T-cell (primary cell): ENCODE measurements at places on chromosomes 13 and 19. TPM values are rescaled to one million over a fixed set of nuclear protein-coding genes. Genes with fewer than 3 reads are reported as not detected.

- H3K27me3 ChIP-seq, result no peaks in the 10 kb centered on the region
- no peaks in the 10 kb centered on the region for H3K4me1 ChIP-seq
- no peak overlapping the region for H3K27ac ChIP-seq
- H3K36me3 ChIP-seq, result no peaks in the 10 kb centered on the region
- no peak for DNase-seq
These were observed 23.3 kb downstream of the SERP2 start for GRCh38 chr13:44396701-44397580.

DNA sequence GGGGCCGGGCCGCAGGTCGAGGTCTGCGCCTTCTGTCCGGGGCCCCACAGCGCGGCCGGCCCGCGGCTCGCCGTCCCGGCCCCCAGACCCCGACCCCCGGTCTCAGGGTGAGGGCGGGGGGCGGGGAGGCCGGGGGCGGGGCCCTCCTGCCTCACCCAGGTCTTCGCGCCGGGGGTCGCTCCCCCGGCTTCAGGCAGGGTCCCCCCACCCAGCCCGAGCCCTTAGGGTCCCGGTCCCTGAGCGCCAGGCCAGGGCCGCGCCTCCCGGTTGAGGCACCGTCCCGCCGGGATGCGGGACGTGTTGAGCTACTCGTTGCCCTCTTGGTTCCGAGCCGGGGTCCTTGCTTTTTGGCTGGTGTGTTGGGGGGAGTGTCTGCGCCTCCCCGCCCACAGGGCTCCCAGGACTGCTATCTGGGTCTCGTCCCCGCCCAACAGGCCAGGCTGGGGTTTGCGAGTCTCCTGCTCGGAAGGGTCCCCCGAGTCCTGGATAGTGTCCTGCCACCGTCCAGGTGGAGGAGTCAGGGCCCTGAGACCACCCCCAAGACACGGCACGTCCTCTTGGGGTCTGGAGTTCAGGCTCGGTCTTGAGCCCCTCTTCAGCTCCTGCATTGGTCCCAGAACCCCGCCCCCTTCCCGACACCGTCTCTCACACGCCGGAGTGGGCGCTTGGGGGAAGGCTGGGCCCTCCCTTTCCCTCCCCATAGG is 452 bp downstream of the PIAS4 start:
- H3K36me3 ChIP-seq, result peaks cover 10% of the 10 kb centered on the region
- DNase-seq, result peak; percentile 22
- no peak overlapping the region for H3K27ac ChIP-seq
- H3K4me1 ChIP-seq, result peaks cover 49% of the 10 kb centered on the region
- H3K27me3 ChIP-seq, result no peaks in the 10 kb centered on the region
- H3K4me3 ChIP-seq, result peak overlapping the region; percentile 60

DNA sequence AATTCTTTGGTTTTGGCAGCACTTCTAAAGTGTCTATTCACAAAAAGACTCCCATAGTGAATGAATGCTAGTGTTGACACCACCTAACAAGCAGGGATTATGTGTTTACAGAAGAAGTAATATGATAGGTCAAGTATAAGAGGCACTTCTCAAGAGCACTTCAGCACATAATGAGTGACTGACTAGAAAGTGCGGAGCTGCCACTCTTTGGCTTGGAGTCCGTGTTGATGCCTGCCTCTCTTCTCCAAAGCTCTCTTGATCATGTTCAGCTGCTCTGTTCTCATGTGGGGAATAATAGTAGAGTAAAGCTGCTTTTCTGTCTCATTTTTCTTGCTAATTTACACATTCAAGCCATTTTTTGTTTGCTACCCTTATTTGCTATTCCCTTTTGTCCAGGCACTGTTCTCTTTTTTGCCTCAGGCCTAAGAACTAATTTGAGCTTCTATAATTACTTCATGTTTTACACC is 22.7 kb upstream of the MAB21L1 start:
- no peaks in the 10 kb centered on the region for H3K36me3 ChIP-seq
- H3K27me3 ChIP-seq, result no peaks in the 10 kb centered on the region
- no peaks in the 10 kb centered on the region for H3K4me1 ChIP-seq
- no peak for DNase-seq

GRCh38 chr13:108104736-108105135 is 110.6 kb downstream of the LIG4 start:
- DNase-seq, result no peak
- no peaks in the 10 kb centered on the region for H3K4me1 ChIP-seq
- no peaks in the 10 kb centered on the region for H3K36me3 ChIP-seq
- H3K27ac ChIP-seq, result no peak overlapping the region

GRCh38 chr13:106507560-106508274 is 27.7 kb downstream of the EFNB2 start:
- no peak for DNase-seq
- no peak overlapping the region for H3K27ac ChIP-seq
- H3K4me3 ChIP-seq, result no peak overlapping the region
- H3K4me1 ChIP-seq, result no peaks in the 10 kb centered on the region

DNA sequence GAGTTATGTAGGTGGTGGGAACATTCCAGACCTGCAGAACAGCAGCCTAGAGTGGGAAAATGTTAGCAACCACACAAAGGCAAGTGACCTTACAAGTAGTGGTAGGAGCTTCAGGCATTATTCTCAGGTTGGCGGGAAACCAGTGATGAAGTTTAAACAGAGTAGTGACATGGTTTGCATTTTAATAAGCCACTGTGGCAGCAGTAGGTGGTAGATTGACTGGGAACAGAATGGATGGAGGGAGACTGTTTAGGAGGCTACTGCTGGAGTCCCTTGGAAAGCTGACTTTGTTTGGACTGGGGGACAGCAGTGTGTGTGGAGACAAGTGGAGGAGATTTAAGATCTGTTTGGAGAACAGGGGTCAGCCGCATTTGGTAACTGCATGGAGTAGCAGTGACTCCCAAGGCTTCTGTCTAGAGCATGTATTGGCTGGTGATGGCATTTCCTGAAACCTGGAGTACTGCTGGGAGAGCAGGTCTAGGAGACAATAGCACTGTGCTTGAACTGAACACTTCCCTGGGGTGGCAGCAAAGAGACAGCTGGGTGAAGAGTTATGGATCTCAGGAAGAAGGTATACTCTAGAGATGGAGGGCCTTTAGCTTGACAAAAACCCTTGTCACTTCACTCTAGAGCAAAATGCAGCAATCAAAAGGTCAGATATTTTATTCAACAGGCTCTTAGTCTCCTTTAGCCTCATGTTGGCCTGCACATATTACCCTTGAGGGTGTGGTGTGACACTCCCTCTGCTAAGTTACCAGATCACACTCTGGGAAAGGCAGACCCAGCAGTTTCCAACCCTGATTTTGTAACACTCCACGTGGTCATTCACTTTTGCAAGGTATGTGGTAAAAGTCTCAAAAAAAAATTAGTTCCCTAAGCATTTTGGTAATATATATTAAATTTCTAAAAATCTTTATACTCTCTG is 70.3 kb downstream of the DHRS12 start:
- H3K27me3 ChIP-seq, result no peaks in the 10 kb centered on the region
- H3K4me3 ChIP-seq, result no peak overlapping the region
- H3K27ac ChIP-seq, result no peak overlapping the region
- H3K4me1 ChIP-seq, result peaks cover 15% of the 10 kb centered on the region

GRCh38 chr13:25973576-25973975 is 78.2 kb downstream of the SHISA2 start:
- H3K36me3 ChIP-seq, result no peaks in the 10 kb centered on the region
- no peak overlapping the region for H3K4me3 ChIP-seq
- no peak for DNase-seq
- H3K4me1 ChIP-seq, result peaks cover 37% of the 10 kb centered on the region
- H3K27ac ChIP-seq, result peak overlapping the region; percentile 58
- peaks cover 3% of the 10 kb centered on the region for H3K27me3 ChIP-seq

- no peak for DNase-seq
- no peaks in the 10 kb centered on the region for H3K36me3 ChIP-seq
- no peaks in the 10 kb centered on the region for H3K4me1 ChIP-seq
These were observed 51.5 kb downstream of the SOX21 start for GRCh38 chr13:94660695-94661326.

- H3K4me1 ChIP-seq, result no peaks in the 10 kb centered on the region
- no peaks in the 10 kb centered on the region for H3K27me3 ChIP-seq
- H3K27ac ChIP-seq, result no peak overlapping the region
- H3K36me3 ChIP-seq, result no peaks in the 10 kb centered on the region
These were observed 618.4 kb upstream of the SLITRK5 start for GRCh38 chr13:87052731-87053130.

GRCh38 chr19:19871932-19872331 is 6.2 kb downstream of the ZNF253 start:
- no peak for DNase-seq
- H3K27me3 ChIP-seq, result no peaks in the 10 kb centered on the region
- no peak overlapping the region for H3K4me3 ChIP-seq
- no peak overlapping the region for H3K27ac ChIP-seq
- no peaks in the 10 kb centered on the region for H3K36me3 ChIP-seq

DNA sequence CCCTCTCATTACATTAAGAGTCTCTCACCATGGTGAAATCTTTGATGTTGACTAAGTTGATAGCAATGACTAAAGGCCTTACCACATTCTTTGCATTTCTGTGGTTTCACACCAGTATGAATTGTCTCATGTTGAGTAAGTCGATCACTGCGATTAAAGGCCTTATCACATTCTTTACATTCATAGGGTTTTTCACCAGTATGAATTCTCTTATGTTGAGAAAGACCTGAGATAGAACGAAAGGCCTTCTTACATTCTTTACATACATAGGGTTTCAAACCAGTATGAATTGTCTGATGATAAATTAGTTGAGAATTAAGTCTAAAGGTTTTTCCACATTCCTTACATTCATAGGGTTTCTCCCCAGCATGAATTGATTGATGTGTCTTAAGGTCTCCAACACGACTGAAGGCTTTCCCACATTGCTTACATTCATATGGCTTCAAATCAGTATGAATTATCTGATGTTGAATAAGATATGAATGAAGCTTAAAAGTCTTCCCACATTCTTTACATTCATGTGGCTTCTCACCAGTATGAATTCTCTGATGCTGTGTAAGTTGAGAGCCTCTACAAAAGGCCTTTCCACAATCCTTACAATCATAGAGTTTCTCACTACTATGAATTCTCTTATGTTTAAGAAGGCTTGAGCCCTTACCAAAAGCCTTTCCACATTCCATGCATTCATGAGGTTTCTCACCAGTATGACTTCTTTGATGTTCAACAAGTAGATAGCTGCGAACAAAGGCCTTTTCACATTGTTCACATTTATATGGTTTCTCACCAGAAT is 45.6 kb downstream of the ZNF283 start:
- DNase-seq, result no peak
- peaks cover 3% of the 10 kb centered on the region for H3K27me3 ChIP-seq
- H3K4me1 ChIP-seq, result no peaks in the 10 kb centered on the region
- no peak overlapping the region for H3K27ac ChIP-seq

DNA sequence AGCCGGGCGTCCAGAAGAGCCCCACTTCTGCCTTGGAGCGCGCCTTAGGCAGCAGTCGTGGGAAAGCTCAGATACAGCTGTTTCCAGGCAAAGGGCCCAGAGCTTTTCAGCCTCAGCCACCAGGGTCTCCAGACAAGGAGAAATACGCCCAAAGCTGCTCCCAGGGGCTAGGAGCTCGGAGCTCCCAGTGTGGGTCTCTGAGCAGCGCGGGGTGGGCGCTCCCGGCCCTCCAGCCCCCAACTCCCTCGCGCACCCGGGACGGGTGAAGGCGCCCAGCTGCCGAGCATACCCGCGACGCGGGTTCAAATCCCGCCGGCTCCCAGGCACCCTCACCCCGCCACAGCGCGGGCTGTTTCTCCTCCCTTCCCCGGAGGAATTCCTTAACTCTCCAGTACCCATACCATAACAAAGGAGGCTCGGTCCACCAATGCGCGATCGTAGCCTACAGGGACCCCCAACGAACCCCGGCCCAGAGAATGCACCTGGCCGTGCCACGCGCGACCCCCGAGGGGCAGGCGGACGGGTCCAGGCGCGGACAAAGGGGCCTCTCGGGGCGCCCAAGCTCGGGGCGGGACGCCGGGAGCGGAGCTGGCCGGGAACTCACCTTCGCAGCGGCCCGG is 507 bp downstream of the COL4A1 start:
- no peak overlapping the region for H3K4me3 ChIP-seq
- H3K4me1 ChIP-seq, result no peaks in the 10 kb centered on the region

- H3K4me1 ChIP-seq, result no peaks in the 10 kb centered on the region
- no peak overlapping the region for H3K4me3 ChIP-seq
- DNase-seq, result no peak
- no peak overlapping the region for H3K27ac ChIP-seq
- H3K36me3 ChIP-seq, result no peaks in the 10 kb centered on the region
- no peaks in the 10 kb centered on the region for H3K27me3 ChIP-seq
These were observed 29.5 kb upstream of the AKT2 start for GRCh38 chr19:40314656-40315055.

- peaks cover 32% of the 10 kb centered on the region for H3K27me3 ChIP-seq
- DNase-seq, result no peak
- H3K4me3 ChIP-seq, result no peak overlapping the region
- H3K4me1 ChIP-seq, result peaks cover 3% of the 10 kb centered on the region
- H3K27ac ChIP-seq, result no peak overlapping the region
These were observed 4.2 kb downstream of the FFAR3 start for GRCh38 chr19:35362261-35363000.

- H3K36me3 ChIP-seq, result no peaks in the 10 kb centered on the region
- no peak for DNase-seq
- no peak overlapping the region for H3K27ac ChIP-seq
- no peaks in the 10 kb centered on the region for H3K27me3 ChIP-seq
- H3K4me1 ChIP-seq, result no peaks in the 10 kb centered on the region
- H3K4me3 ChIP-seq, result no peak overlapping the region
These were observed 41.6 kb upstream of the AMER2 start for GRCh38 chr13:25213715-25214114.

- peaks cover 54% of the 10 kb centered on the region for H3K36me3 ChIP-seq
- no peak overlapping the region for H3K27ac ChIP-seq
- no peaks in the 10 kb centered on the region for H3K27me3 ChIP-seq
- H3K4me3 ChIP-seq, result no peak overlapping the region
- no peak for DNase-seq
- no peaks in the 10 kb centered on the region for H3K4me1 ChIP-seq
These were observed 14.6 kb downstream of the CBARP start for GRCh38 chr19:1223018-1223855.

- H3K27me3 ChIP-seq, result no peaks in the 10 kb centered on the region
- no peak overlapping the region for H3K27ac ChIP-seq
- no peak for DNase-seq
- H3K36me3 ChIP-seq, result no peaks in the 10 kb centered on the region
These were observed 3.2 kb downstream of the SERPINE3 start for GRCh38 chr13:51342706-51343105.

CGB8 gene
- total RNA-seq, result not detected

ZNF541 gene
- total RNA-seq, result 0.62 TPM

ATP4A gene
- not detected for total RNA-seq

GSX1 gene
- total RNA-seq, result not detected

ZNF835 gene
- total RNA-seq, result 4.0 TPM

PSG3 gene
- total RNA-seq, result not detected

PSG1 gene
- total RNA-seq, result not detected

KCNN1 gene
- not detected for total RNA-seq

KASH5 gene
- total RNA-seq, result not detected

GPR108 gene
- total RNA-seq, result 67.4 TPM

COL4A1 gene
- total RNA-seq, result not detected

LINGO3 gene
- total RNA-seq, result 1.7 TPM

MUC16 gene
- total RNA-seq, result 0.16 TPM

CEACAM6 gene
- total RNA-seq, result 0.53 TPM

ELAVL1 gene
- 39.7 TPM for total RNA-seq

IL17D gene
- total RNA-seq, result 0.16 TPM

FCGBP gene
- total RNA-seq, result 88.0 TPM

SMIM44 gene
- total RNA-seq, result not detected
